Ovary (tissue), 10 donors: ENCODE measurements at places on chromosomes 16 and 17. TPM values are rescaled to one million over a fixed set of nuclear protein-coding genes. Genes with fewer than 3 reads are reported as not detected.

Gene KRT27
- not detected for total RNA-seq

Gene PCGF2
- 62.3 TPM for total RNA-seq

Gene ALOXE3
- total RNA-seq, result not detected

Gene SLC4A1
- 0.47 TPM for total RNA-seq

Gene OSGIN1
- 9.3 TPM for total RNA-seq

GRCh38 chr17:74148901-74149596 lies 54.4 kb upstream of the RPL38 start:
- no peak for DNase-seq

- peak; percentile 41 for DNase-seq
Observed at GRCh38 chr16:79599256-79599836, 1.2 kb downstream of the MAF start.

- no peak for DNase-seq
Observed at GRCh38 chr17:55093353-55093752, 124.8 kb downstream of the STXBP4 start.

GRCh38 chr17:82200743-82201497 lies 11.7 kb downstream of the CCDC57 start:
- no peak for DNase-seq
